ENCODE measurements at places on chromosomes 2 and 18.

DNA sequence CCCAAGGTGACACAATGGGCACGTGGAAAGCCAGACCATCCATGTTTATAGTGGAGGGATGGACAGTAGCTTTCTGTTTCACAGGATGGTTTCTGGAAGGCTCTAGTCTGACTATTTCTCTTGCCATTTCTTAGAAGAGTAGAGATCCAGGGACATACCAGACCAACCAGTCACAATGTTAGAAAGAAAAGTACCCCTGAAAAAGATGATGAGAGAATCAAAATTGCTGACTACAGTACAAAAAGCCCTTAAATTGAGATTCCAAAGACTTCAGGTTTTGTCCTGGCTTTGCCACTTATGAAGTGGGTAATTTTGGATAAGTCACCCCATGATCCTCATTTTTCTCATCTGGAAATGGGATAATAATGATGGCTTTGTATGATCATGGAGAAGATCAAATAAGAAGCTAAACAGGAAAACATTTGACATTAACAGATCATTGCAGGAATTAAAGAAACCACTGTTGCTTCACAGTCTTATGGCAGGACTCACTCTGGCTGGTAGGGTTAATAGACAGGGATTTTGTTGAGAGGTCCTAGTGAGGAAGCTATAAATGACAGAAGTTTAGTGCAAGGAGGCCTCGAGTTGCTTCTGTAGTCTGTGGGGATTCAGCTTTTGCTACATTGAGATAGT is 386.0 kb downstream of the IRS1 start:
- no peak for DNase-seq

DNA sequence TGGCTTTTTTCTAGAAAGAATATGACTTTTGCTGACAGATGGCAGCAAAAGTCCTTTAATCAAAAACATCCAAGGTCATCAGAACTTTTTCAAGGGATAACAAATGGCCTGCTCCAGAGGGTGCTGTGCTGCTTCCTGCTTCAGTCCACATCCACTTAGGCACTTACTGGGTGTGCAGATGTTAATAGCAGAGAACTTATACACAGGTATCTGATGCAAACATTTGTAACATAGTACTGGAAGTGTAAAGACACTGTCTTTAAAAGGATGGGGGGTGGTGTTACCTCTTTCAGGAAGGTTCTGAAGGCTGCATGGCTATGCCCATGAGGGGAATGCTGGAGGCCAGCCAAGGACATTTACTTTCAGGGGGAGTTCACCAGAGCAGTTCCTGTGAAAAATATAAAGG is 5.5 kb downstream of the HOXD8 start:
- no peak for DNase-seq

- no peak for DNase-seq
Observed at GRCh38 chr18:49399003-49399402, 61.4 kb downstream of the DYM start.

DNA sequence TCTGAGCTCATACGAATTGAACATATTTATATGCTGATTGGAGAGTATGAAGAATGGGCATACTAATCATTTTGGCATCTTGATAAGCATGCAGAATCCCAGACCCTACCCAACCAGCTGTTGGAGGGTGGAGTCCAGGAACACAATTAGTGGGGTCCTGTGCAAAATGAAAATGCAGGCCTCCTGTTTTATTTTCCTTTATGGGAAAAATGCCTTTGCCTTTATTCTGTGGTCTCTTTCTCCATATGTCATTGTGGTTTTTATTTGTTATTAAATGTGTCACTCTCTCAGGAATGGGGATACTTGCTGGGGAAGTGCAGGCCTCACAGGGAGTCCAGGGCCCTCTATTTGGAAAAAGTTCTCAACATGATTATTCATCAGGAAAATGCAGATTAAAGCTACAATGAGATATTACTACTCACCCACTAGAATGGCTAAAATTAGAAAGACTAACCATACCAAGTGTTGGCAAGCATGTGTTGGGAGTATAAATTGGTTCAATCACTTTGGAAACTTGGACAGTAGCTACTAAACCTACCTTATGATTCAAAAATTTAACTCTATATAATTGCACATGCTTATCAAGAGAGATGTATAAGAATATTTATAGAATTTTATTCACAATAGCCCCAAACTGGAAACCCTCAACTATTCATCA is 223.1 kb upstream of the FBXO11 start:
- DNase-seq, result no peak

GRCh38 chr2:232230560-232230959 is 148.0 kb upstream of the ALPP start:
- DNase-seq, result peak; percentile 51

- DNase-seq, result no peak
Observed at GRCh38 chr2:36476411-36476810, 120.8 kb downstream of the CRIM1 start.
